Stimulated activated CD4-positive, alpha-beta T cell treated with anti-CD3 and anti-CD28 coated beads, Interleukin-4, amount 100 ng/mL, for 24 hours (primary cell): ENCODE measurements at places on chromosomes 5 and 9.

GRCh38 chr5:17000291-17000939, 64.3 kb upstream of the MYO10 start:
- DNase-seq = no peak

DNA sequence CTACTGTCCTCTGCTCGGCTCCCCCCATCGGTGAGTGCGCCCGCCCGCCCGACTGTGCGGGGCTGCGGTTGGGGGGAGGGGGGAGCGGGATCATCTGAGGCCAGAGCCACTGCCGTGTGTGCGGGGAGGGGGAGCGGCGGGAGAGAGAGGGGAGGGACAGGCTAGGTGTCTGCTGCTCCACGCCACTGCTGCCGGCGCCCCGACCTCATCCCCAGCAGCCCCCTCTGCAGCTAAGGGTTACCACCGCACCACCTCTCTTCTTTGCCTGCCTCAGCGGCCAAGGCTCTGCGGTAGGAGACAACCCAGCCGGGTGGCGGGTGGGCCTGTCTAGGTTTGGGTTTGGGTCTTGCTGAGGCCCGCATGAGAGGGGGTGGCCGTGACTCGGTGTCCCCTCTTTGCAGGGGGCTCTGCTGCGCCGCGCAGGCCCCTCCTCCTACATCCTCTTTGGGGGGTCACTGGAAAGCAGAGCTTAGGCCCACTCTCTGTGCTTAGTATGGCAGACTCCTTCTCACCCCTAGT, 670 bp upstream of the PURA start:
- DNase-seq = peak; percentile 10

- no peak for DNase-seq
Observed at GRCh38 chr9:125681086-125681622, 25.9 kb downstream of the MAPKAP1 start.

DNA sequence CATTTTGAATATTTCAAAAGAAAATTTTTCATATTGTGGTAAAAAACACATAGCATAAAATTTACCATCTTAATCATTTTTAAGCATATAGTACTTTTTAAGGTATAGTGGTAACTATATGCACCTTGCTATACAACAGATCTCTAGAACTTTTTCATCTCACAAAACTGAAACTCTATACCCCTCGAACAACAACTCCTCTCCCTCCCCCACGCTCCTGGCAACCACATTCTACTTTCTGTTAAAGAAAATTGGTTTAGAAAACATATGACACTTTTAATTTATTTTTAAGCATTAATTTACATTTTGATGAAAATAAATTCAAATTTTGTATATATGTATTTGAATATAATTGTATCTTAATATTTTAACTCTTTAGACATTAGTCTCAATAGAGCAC, 147.2 kb upstream of the EFNA5 start:
- no peak for DNase-seq

- DNase-seq = no peak
Observed at GRCh38 chr5:145737578-145737977, 97.6 kb downstream of the PRELID2 start.
